ENCODE measurements at places on chromosomes 11 and 22.

DNA sequence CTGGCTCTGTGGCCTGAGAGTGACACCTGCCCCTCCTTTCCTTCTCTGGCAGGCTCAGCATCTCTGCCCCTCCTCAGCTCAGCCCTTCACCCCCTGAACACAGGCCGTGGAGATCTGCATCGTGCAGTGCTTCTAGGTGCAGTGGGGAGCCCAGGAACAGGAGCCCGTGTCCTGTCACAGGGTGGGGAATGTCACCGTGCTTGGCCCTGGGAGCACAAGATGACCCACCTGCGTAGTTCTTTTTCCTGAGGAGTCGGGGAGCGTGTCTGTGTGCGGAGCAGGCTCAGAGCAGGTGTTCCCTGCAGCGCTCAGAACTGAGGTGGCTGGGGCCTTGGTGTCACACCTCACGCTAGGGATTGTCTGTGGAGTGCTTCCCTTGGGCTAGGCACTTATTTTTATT is 10.6 kb downstream of the TBC1D22A start:
- no peak for DNase-seq

GRCh38 chr11:44512818-44513217 is 52.6 kb upstream of the CD82 start:
- DNase-seq: no peak

DNA sequence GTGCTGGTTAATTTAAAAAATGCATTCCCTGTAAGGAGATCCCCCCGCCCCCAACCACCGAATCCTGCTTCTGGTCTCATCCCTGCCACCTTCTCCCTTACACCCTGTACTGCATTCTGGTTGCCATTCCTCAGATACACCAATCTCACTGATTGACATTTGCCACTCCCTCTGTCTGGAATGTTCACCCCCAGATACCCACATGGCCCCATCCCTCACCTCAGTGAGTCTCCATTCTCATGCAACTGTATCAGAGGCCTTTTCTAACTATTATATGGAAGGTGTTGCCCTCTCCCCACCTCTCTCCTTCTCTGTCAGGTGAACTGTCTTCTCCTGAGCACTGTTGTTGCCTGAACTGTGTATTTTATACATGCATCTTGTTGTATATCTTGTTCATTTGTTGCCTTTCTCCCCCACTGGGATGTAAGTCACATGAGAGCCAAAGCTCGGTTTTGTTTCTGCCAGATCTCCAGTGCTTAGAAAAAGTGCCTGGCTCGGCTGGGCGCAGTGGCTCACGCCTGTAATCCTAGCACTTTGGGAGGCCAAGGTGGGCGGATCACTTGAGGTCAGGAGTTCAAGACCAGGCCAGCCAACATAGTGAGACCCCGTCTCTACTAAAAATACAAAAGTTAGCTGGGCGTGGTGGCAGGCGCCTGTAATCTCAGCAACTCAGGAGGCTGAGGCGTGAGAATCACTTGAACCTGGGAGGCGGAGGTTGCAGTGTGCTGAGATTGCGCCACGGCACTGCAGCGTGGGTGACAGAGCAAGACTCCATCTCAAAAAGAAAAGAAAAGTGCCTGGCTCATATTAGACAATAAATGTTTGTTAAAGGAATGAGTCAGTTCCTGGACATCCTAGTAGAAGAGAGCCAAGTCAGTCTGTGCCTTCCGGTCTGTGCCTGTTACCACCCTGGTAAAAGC is 61.0 kb downstream of the TNRC6B start:
- no peak for DNase-seq

GRCh38 chr11:48031602-48032001 is 51.2 kb downstream of the PTPRJ start:
- no peak for DNase-seq

DNA sequence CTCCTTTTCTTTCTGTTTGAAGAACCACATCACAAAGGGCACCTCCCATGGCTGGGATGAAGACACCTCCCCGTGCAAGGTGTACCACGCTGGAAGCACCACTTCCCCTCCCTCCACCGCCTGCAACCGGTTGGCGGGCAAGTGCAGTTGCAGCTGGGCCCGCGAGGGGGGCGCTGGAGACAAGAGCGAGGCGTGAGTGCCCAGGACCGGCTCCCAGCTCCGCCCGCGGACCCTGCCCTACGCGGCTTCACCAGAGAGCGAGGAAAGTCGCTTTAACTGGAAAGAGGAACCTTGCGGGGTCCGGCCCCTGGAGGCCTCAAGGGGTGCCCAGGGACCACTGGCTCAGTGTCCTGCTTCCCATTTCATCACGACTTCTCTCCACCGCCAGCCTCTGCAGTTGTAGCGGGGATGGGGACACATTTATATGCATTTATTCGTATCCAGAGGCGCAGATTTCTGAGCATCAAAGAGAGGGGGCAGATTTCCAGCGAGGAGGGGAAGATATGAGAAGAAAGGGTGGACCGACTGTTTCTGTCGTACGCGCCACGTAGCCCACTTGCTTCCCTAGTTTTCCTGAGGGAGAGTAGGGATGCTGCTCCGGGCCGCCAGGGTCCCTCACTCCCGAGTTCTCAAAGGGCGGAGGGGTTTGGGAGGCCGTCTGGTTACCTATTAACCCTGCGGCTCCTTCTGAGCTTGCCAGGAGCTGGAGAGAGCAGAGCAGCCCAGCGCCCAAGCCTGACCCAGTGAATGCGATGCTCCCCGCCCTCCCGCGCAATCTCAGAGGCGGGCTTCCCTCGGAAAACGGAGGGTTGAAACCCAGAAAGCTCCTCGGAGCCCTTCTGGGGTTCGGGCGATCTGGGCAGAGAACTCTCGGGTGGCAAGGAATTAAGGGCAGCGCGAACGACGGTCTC is 3.5 kb downstream of the ESAM start:
- peak; percentile 84 for DNase-seq

- DNase-seq: no peak
These were observed 1.6 kb upstream of the MAP4K2 start for GRCh38 chr11:64804346-64805210.

GRCh38 chr22:45903355-45904135 is 73.4 kb downstream of the WNT7B start:
- DNase-seq: no peak

DNA sequence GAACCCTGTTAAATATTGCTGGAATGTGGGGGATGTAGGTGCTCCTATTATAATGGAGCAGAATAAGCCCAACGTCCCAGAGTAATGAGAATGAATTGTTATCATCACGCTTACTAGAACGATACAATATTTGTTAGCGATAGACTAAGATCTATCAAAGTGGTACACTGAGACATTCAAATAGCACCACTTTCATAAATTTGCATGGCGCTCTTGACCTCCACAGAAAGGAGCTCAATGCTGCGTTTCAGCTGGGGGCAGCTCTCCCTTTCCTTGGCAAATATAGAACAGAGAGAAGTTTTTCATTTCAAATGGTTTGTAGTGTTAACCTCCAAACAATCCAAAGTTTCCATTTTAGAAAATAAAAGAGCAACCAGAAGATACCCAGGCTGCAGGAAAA is 38.2 kb upstream of the BLID start:
- no peak for DNase-seq

GRCh38 chr11:14036469-14036868 is 73.9 kb downstream of the SPON1 start:
- no peak for DNase-seq

DNA sequence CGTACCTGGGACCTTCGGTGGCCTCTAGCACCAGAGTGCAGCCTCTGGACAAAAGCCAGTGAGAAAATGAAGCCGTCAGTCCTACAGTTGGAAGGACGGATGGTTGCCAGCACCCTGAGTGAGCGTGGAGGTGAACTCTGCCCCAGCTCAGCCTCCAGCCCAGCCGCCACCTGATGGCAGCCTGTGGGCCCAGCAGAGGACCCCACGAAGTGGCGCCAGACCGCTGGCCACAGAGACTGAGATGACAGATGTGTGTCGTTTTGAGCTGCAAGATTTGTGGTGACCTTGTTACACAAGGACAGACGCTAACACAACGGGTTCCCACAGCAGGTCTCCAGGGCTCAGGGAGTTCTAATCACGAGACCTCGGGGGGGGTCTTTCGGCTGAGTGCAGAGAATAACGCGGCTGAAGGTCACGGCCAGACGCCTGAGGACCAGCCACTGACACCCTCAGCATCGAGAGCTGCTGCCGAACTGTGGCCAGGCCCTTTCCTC is 75.0 kb downstream of the BRD1 start:
- no peak for DNase-seq

DNA sequence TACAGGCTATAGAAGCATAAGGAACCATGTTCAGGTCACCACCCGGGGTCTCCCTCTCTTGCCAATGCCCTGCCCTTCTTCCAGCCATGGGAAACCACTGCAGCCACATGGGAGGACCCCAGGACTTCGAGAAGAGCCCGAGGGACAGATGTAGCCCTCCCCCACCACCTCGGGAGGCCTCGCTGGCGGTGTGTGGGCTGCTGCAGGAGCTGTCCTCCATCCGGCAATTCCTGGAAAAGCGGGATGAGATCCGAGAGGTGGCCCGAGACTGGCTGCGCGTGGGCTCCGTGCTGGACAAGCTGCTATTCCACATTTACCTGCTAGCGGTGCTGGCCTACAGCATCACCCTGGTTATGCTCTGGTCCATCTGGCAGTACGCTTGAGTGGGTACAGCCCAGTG is 14.5 kb downstream of the HTR3A start:
- DNase-seq: no peak

GRCh38 chr11:131696690-131697089 is 326.3 kb downstream of the NTM start:
- DNase-seq: no peak

DNA sequence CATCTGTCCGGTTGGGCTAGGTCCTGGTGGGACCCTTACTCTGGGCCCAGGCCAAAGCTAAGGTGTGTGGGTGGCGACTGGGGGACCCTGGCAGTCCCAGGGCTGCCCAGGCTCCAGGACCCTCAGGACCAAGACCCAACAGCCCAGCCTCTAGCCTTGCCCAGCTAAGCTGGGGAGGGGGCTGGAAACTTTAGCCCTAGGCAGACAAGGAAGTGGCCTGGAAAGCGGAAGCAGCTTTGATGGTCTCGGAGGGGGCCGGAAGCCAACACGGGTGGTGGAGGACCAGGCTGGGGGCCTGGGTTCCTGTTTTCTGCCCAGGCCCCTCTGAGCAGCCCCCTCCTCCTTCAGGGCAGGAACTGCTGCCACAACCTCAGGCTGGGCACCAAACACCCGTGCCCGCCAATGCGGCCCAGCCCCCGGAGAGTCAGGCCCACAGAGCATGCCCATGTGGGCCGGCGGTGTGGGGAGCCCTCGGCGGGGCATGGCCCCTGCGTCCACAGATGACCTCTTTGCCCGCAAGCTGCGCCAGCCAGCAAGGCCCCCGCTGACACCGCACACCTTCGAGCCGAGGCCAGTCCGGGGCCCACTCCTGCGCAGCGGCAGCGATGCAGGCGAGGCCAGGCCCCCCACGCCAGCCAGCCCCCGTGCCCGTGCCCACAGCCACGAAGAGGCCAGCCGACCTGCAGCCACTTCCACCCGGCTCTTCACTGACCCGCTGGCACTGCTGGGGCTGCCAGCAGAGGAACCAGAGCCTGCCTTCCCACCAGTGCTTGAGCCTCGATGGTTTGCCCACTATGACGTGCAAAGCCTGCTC is 2.8 kb downstream of the SIPA1 start:
- no peak for DNase-seq

- DNase-seq: no peak
These were observed 11.7 kb upstream of the ANKRD42 start for GRCh38 chr11:83181815-83182214.

DNA sequence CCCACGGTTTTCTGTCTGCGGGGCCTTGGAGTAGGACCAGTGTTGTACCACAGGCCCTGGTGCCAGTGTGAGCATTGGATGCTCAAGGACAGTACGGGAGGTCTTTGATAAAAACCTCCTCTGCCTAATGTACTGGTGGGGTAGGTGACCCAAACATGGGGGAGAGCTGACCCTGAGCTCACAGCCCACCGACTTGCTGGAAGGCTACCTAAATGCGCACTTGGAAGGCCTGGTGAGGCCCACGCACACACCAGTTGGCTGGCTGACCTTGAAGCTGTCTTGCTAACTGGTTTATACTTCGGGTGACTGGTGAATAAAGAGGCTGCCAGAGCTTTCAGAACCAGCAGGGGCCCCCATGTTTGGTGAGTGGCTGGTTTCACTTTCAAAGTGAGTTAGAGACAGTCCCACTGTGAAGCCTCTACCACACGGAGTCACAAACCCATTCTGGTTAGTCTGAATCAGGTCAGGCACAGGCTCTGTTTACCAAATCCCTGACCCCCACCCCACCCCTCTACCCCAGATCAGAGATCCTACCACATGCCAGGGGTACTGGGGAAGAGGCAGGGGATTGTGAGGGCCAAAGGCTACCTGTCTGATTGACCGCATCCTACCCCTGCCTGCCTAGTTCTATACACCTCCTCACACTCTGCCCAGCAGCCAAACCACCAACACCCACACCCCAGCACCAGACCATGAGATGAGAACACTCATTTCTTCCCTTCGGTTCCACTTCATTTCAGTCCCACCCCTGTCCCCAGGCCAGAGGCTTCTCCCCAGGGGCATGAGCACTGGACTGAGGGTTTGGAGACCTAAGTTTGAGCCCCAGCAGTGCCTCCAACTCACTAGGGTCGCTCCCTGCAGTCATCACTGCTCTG is 12.7 kb upstream of the IL2RB start:
- no peak for DNase-seq

- DNase-seq: no peak
These were observed 525 bp downstream of the BIK start for GRCh38 chr22:43110927-43111623.

GRCh38 chr11:74442636-74443035 is 24.7 kb downstream of the KCNE3 start:
- DNase-seq: no peak

Data from HepG2 (cell line).